Eye (tissue), 1 donor: ENCODE measurements at places on chromosomes 7 and 10.

GRCh38 chr10:7956508-7956907, 98.0 kb upstream of the GATA3 start:
- DNase-seq: no peak

- no peak for DNase-seq
These were observed 118.3 kb downstream of the DIP2C start for GRCh38 chr10:571166-571565.

DNA sequence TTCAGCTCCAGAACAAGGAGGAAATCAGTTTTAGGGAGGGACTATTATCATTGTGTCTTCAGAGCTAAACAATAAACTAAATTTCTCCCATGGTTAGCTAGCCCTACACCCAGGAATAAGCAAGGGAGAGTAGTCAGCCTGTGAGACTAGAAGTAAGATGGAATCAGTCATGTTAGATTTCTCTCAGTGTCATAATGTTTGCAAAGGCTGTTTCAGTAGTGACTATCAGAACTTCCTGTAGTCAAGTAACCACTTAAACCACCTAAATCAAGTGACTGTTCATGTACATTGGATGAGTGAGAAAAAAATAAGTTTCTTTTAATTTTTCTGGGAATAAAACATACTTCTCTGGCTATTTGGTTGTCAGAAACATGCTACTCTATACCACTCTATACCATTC, 121.6 kb downstream of the KCND2 start:
- DNase-seq: no peak

DNA sequence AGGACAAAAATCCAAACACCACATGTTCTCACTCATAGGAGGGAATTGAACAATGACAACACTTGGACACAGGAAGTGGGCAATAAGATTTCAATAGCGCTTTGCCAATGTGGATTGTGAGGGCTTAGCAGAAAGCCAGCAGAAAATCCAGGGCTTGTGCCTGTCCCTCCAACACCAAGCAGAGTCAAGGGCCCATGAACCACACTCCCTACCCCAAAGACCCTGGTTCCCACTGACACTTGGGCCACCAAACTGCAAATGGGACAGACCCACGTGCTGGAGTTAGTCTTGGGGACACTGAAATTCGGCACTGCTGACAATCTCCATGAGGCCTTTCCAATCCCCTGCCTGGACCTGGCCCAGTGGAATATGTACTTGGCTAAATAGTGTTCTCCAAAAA, 67.0 kb downstream of the GRID1 start:
- no peak for DNase-seq

DNA sequence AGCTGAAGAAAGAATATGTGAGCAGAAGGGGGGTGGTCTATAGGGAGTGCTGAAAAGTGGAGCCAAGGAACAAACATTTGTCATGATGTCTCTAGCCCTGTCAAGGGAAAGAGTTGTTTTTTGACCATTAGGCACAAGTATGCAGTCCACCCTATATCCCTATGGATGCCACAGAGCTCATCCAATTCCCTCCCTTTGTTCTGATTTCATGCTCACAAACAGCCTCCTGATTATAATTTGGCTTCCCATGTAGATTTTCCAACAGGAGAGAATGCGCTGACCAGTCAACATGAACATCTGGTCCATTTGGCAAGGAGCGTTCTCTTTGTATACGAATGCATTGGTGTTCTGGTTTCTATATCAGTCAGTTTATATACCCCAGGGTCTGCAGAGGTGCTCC, 12.1 kb upstream of the CEP41 start:
- peak; percentile 25 for DNase-seq

DNA sequence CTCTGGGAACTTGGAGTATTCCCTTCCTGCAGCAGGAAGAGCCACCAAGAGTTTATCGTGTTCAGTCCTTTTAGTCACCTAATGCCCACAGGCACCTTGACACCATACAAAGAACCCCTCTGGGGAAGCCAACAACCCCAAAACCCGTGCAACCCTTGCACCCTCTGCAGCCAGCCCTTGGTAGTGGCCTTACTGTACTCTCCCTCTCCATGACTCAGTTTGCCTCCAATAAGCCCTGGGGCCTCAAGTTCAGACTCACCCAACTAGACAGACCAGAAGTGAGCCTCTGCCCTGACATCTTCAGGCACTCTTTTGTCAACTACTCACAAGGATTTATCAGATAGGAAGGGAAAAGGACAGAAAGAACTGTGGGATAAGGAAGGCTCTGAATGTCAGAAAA, 30.9 kb downstream of the KCNMA1 start:
- DNase-seq: no peak

DNA sequence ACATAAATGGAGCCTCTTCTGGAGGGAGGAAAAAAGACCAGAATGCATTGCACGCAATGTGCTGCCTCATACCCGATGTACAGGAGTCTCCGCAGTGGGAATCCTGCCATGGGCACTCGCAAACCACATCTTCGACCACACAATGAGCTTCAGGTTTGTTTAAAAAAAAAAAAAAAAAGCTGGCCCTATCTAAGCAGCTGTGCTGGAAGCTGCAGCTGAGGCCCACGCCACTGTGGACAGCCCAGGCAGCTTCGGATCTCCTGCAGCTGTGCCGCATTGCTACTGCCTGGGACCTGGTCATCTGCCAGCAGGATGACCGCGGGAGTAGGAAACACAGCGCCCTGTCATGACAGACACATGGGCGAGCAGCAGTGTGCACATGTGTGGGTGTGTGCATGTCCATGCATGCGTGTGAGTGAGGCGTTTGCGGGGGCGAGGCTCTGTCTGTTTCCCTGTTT, 26.0 kb downstream of the EN2 start:
- peak; percentile 66 for DNase-seq

DNA sequence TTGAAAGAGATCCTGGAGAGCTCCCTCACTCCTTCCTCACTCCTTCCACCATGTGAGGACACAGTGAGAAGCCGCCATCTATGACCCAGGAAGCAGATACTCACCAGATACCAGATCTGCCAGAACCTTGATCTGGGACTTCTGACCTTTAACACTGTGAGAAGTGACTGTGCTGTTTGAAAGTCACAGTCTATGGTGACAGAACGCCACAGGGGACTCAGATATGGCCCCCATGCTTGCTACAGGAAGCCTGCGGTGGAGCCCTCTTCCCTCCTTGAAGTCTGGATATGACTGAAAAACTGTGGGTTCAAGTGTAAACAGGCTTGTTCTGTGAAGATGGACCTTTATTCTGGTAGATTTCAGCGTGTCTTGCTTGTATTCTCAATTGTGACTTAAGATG, 297.8 kb downstream of the KLF6 start:
- DNase-seq: no peak

GRCh38 chr10:71829171-71829570, 21.9 kb downstream of the PSAP start:
- DNase-seq: no peak

DNA sequence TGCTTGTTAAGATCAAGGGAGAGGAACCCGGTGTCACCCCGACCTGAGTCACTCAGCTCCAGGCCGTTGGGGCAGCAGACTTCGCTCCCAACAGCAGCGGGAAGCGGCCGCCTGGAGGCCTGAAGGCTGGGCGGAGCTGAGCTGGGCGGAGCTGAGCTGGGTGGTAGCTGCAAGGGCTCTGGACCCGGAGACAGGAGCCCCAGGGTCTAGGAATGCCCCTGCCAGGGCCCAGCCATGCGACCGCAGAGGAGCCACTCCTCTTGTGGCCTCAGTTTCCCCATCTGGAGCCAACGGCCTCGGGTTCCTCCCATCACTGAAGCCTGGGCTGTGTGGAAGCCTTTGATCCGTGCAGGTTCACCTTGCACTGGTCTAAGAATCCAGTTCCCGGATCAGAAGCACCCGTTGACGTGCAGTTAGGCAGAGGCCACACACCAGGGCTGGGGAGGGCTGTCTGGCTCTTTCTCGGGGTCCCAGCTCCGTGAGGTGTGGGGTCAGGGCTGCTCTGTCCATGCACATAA, 21.9 kb upstream of the DPYSL4 start:
- no peak for DNase-seq

DNA sequence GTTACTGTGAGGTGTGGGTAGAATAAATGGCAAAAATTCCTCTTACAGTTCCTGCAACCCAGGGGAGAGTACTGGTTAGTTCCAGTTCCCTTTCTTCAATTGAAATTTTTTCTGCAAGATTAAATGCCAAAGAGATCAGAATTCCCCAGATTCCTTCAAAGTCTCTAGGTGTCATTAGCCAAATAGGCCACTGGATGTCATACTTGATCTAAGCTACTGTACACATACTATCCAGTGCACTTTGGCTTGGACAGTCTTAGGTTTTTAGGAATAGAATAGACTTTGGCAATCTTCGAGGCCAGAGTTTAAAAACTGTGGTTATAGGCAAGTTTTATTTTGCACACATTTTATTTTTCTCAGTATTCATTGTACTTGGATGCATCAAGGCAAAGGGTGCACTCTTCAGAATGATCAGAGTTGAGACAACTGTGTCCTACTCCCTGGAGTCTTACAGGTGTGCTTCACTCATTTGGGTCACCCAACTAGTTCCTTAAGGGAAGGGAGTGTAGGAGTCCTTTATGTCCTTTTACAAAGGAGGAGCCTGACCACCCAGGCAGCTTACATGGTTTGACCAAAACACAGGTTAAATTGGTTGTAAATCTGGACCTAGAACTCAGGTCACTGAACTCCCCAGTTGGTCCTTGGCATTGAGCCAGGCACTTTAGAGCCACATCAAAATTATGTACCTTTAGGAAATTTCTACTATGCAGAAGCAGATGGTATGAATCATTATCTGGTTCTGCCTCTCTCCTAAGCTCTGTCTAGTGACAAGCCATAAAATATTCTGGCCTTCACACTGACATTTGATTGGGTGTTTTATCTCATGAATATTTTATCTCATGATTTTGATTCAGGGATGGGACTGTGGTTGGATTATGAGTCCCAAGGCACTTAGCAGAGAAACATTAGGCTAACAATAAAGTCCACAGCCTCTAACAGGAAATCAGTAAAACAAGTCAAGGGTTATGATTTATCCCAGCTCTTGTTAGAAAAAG, 49.5 kb downstream of the ASAH2B start:
- peak; percentile 59 for DNase-seq

- DNase-seq: no peak
These were observed 162.7 kb downstream of the AVL9 start for GRCh38 chr7:32658034-32658433.

DNA sequence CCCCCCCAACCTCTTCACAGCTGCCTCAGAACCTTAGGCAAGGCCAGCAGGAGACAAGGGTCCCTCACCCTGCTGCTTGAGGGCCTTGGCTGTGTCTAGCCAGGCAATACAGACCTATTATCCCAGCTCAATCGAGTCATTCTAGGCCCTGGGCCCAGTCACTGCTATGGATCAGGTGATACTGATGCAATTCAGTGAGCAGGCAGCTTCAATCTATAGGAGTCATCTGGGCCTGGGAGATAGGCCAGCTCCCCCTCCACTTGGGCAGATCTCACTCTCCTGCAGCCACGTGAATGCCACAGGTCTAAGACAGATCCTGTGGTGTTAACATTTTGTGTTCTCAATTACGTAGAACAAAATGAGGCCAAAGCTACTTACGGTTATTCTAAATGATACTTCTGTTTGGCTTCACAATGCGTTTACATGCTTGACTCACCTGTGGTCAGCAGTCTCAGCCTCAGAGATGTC, 68.0 kb upstream of the LRRC4 start:
- no peak for DNase-seq

- DNase-seq: no peak
These were observed 22.8 kb upstream of the PDZD8 start for GRCh38 chr10:117398029-117398428.

- no peak for DNase-seq
These were observed 59.1 kb downstream of the ELAPOR2 start for GRCh38 chr7:87000344-87000743.

DNA sequence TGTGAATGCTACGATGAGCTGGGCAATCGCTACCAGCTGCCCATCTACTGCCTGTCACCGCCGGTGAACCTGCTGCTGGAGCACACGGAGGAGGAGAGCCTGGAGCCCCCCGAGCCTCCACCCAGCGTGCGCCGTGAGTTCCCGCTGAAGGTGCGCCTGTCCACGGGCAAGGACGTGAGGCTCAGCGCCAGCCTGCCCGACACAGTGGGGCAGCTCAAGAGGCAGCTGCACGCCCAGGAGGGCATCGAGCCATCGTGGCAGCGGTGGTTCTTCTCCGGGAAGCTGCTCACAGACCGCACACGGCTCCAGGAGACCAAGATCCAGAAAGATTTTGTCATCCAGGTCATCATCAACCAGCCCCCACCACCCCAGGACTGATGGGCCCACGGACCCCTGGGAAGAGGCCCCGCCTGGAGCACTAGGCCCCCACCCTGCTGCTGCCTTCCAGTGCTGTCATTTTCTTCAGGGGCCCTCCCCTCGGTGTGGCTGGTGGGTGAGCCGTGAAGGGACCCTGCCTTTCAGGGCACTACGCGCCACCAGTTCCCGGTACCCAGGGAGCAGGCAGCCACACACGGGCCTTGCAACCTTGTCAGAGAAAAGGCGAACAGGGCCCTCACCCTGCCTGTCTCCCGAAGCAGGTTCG, 2.3 kb upstream of the ANKRD2 start:
- no peak for DNase-seq

- no peak for DNase-seq
These were observed 266.4 kb upstream of the TCERG1L start for GRCh38 chr10:131577786-131578471.

GRCh38 chr10:132860532-132860931, 74.6 kb upstream of the NKX6-2 start:
- DNase-seq: no peak

GRCh38 chr10:63093227-63093626, 39.9 kb upstream of the NRBF2 start:
- no peak for DNase-seq

DNA sequence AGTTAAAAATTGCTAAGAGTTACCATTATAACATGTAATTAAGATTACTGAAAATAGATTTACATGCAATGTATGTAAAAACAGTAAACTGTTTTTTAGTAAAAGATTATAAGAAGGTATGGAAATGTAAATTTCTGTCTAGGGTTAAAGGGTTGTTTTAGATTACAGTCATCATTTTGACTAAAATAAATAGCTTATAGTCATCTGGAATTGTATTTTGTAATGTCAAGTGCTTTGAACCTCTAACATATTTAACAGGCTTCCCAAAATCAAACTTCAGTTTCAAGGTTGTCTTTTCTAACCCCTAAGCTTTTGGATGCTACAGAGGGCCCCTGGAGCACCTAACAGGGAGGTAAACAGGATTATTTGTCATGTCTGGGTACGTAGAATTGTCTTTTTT, 35.0 kb upstream of the ZNF746 start:
- no peak for DNase-seq

DNA sequence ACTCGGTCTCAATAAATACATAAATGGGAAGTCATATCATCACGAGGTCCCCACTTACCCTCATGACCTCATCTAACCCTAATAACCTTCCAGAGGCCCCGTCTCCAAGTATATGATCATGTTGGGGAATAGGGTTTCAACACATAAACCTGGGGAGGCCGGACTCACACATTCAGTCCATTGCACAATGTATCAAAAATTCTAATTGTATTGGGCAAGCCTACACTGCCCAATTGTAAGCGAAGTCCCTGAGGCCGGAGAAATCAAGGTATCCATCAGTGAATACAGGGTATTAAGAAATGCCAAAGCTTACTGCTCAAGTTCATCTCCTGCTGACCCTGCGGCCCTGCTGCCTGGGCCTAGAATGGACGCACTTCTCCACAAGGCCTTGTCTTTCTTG, 69.6 kb downstream of the PARP12 start:
- DNase-seq: no peak

- peak; percentile 55 for DNase-seq
These were observed 3.8 kb downstream of the GLI3 start for GRCh38 chr7:42233171-42233570.

- DNase-seq: no peak
These were observed 236.0 kb downstream of the SEMA3D start for GRCh38 chr7:84950836-84951235.

GRCh38 chr10:50604809-50605208, 18.9 kb downstream of the SGMS1 start:
- no peak for DNase-seq
